ENCODE measurements at places on chromosomes 12 and 14.

GRCh38 chr12:112008918-112009317 lies 4.0 kb downstream of the TMEM116 start:
- DNase-seq = no peak

GRCh38 chr14:100408350-100409002 lies 85.3 kb downstream of the SLC25A47 start:
- DNase-seq = no peak

DNA sequence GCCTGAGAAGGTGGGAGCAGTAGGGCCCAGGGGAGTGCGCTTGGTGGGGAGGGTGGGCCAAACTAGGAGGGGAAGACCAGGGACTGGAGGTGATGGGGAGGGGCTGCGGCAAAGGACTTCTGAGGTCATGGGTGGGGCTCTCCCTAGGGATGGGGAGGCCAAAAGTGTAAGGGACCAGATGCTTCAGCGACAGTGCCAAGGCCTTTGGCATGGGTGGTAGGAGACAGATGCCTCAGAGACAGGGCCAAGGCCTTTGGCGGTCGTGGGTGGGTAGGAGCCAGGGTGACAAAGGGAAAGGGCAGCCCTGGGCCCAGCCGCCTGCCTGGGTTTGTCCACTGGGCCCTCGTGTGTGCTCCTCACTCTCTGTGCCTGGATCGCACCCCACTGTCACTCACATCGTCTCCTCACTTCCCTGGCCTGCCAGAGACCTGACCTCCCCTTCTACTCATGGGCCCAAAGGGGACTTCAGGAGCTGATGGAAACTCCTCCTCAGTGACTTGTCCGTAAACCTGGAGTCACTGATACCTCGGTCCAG lies 13.2 kb upstream of the RABGGTA start:
- no peak for DNase-seq

DNA sequence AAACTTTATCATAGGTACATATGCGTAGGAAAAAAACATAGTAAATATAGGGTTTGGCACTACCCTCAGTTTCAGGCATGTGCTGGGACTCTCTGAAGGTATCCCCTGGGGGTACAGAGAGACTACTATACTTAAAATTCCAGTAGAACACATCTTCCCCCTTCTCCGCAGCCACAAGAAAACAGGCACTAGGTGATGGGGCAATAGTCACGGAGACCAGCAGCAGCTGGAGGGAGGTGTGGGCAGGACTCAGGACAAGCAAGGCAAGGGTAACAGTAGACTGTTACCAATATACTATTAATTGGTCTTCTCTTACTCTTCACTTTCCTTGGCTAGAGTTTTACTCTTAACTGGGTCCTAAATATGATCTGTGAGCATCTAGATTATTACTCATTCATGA lies 4.6 kb upstream of the PAPOLA start:
- no peak for DNase-seq

DNA sequence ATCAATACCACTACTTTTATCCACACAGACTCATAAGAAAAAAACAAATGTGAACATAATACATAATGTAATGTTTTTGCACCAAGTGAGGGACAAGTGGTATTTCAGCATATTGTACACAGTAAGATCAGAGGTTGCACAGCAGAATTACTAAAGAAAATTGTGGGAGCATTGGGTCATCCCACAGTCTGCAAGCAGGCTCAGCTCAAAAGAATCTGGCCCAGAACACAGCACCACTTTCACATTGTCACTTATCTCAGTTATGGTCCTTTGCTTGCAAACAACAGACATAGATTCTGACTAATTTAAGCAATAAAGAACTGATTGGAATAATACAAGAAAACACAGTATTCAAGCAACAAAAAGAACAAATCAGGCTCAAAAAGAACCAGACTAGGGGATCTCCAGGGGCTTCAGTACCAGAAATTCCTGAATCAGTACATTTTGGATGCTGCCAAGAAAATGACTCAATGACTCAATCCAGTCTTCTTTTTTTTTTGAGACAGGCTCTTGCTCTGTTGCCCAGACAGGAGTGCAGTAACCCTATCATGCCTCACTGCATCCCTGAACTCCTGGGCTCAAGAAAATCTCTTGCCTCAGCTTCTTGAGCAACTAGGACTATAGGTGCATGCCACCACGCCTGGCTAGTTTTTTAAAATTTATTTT lies 42.9 kb upstream of the EEA1 start:
- DNase-seq = no peak

DNA sequence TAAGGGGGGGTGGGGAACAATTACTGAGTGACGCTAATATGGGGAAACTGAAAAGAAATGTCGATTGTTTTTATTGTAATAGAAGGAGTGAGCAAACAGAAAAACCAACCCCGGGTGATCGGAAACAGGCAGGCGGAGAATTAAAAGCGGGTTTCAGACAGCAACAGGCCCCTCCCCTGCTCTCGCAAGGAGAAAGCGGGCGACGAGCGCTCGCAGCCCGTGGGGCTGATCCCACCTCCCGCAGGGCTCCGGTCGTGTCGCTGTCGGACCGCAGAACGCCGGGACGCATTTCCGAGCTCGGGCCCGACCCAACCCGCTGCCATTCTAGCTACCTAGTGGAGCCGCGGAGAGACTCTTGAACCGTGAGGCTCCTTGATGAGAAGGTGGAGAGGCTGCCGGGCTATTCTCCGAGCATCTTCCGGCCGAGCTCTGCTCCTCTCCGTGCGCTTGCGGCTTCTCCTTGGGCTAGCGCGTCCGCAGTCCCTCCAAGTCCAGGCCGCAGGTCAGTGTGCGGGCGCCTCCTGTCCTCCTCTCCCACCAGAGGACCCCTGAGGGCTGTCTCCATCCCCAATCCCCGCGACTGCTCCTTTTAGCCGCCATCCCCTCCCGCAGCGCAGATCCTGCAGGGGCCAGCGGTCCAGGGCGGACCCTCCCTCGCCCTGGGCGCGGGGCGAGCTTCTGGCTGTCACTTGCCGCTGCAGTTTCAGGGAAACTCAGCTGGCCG lies 4.1 kb upstream of the PAX9 start:
- DNase-seq = no peak

- DNase-seq = no peak
Measured at GRCh38 chr14:101337053-101337452, 224.2 kb upstream of the DIO3 start.

DNA sequence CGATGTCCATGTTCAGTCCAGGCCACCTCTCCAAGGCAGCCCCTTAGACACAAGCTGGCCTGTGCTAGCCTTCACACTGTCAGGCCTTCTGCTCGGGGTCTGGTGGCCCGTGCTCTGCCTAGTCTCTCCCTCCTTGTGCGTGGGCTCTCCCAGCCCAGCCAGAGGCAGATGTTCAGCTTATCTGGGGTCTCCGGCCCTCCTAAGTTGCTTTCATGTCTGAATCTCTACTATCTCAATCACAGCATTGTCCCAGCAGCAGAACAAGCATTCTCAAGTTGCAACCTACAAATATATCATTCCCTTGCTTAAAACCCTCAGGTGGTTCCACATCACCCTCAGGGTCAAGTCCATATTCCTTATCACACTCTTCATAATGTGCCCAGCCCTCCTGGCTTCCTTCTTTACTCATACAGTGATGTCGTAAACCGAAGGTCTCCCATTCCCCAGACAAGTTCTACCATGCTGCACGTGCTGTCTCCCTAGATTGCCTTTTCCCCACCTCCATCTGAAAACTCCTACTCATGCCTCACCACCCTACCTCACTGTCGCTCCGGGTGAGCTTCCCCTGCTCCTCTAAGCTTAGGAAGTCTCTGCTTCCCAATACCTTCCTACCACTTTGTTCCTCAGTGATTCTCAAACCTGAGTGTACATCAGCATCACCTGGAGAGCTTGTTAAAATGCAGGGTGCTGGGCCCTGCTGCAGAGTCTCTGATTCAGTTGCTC lies 1.5 kb downstream of the KRT73 start:
- DNase-seq = no peak

DNA sequence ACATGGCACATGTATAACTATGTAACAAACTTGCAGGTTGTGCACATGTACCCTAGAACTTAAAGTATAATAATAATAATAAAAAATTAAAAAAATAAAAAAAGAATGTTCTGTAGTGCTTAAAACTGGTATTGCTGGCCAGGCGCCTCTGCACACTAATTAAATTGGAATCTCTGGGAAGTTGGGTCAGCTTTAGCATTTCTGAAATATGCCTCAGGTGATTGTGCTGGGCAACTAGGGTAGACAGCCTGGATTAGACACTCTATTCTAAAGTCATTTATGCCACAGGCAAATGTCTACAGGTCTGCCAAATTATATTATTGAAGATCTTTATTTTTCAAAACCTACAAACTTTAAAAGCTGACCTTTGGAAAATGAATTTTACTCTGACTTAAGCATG lies 55.3 kb downstream of the PPM1H start:
- no peak for DNase-seq

- DNase-seq = no peak
Measured at GRCh38 chr12:118055865-118056773, 4.9 kb downstream of the WSB2 start.

DNA sequence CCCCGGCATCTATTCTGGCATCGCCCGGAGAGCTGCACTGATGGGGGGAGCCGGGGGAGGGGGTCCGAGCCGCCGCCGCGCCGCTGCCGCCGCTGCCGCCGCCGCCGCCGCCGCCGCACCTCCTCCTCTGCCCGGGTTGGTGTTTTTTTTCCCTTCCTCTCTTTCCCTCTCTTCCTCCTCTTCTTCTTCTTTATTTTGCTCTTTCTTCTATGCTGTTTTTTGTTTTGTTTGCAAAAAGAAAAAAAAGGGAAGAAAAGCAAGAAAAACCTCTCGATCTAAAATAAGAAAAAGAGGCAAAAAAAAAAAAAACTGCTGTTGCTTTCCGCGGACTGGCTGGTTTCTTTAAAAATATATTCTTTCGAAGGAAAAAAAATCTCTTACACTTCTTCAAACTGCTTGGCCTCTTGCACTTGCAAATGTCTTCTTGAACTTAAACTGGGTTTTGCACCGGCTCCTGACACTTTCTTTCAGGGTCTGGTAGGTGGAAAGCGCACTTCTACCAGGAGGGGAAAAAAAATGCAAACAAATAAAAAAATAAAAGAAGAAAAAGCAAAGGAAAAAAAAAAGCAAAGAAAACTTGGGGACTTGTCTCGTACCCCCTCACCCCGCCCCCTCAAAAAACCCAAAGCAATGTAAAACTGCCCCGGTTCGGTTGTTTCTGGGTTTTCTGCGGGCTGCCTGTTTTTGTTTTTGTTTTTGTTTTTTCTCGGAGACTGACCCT lies 616 bp downstream of the BCL11B start:
- DNase-seq = no peak

DNA sequence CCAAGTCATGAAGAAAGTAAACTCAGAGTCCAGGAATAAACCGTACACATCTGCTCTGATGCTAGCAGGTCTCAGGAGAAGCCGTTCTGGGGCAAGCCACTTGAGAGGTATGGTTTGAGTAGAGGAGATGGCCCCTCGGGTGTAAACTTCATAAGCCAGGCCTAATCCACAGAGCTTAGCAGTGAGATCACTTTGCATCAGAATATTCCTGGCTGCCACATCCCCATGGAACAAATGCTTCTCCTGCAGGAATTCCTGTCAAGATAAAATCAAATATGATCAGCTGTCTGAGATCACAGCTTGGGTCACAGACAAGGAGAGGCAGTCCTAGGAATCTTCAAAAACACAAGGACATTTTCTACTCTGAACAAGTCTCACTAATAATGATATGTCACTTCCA lies 11.2 kb upstream of the MAGOHB start:
- DNase-seq = no peak

GRCh38 chr12:57127726-57128518 lies at the start of gene LRP1:
Gene LRP1 (plus strand): TSS chr12:57128483. CDS start chr12:57128965, 482 bp downstream.
- DNase-seq = no peak

GRCh38 chr12:69074556-69075349 lies 141.8 kb upstream of the CPM start:
- DNase-seq = no peak

- DNase-seq = no peak
Measured at GRCh38 chr14:101072531-101072930, 169.0 kb upstream of the RTL1 start.

- no peak for DNase-seq
Measured at GRCh38 chr12:39341179-39341578, 101.7 kb downstream of the KIF21A start.

DNA sequence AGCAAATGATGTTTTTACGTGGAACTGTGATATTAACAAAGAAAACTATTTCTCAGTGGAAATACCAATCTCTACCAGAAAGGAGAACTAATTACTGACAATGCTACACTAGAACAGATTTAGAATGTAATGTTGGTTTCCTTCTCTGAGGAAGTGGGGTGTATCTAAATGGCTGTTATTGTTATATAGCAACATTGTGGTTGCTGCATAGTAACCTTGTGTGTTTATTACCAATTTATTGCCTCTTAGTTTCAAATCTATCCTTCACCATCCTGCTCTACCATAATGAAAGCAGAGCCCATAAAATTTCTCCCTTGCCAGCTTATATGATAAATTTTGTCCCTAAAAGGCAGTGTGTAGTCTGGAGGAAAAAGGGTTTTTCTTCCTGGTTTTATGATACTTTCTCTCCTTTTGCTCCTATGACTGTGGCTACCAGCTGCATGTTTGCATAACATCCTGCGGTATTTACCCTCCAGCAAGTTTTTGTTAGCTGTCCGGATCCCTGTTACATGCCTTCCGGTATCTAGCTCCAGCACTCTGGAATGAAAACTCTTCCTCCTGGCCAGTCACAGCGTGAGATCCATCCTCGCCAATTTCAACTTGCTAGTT lies 5.7 kb upstream of the KLRK1 start:
- peak; percentile 7 for DNase-seq

- no peak for DNase-seq
Measured at GRCh38 chr12:65192963-65193516, 23.7 kb downstream of the LEMD3 start.

- DNase-seq = no peak
Measured at GRCh38 chr12:14958361-14959125, 2.9 kb downstream of the ARHGDIB start.

GRCh38 chr12:12681061-12681765 lies 14.8 kb downstream of the GPR19 start:
- DNase-seq = no peak

All from fibroblast of skin of left biceps (primary cell).